ENCODE measurements at places on chromosomes 3 and 15.

- DNase-seq = no peak
Measured at GRCh38 chr3:29936766-29937165, 655.9 kb downstream of the RBMS3 start.

DNA sequence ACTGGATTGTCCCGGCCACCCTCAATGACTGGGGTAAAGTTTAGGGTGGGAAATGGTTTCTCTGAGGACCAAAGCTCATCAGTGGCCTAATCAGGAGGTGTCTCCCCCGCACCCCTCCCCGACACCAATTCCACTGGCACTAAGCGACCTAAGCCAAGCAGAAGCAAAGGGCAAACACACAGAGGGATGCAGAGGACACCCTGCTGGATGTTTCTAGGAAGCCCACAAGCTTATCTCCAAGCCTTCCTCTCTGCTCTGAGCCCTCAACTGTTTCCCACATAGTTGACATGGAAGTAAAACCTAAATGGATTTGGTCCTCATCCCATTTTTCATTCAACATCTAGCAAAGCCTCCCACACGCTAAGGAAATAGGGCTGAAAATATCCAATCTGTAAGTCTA is 68.5 kb downstream of the C3orf70 start:
- DNase-seq = no peak

DNA sequence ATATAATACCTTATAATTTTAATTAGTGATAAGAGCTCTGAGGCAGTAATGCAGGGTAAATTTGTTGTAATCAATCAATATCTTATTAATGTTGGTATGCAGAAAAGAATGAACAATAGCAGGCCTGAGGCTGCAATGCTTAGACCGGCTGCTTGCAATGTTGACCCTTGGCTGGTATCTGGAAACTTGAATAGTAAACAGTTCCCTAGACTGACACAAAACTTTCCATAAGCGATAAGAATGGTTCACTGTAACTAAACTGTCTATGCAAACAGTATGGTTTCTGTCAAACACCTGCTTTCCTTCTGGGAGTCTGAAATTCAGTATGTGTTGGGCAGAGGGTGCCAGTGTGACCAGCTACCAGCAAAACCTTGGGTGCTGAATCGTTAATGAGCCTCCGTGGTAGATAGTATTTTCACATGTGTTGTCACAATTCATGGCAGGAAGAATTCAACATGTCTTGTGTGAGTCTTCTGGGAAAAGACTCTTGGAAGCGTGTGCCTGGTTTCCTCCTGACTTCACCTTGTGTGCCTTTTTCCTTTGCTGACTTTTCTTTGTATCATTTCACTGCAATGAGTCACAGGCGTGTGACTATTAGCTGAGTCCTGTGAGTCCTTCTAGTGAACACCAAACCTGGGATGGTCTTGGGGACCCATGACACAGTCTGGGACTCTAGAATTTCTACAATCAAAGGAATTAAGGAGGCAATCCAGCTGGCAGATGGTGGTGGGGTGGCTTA is 30.7 kb upstream of the CLRN1 start:
- no peak for DNase-seq

DNA sequence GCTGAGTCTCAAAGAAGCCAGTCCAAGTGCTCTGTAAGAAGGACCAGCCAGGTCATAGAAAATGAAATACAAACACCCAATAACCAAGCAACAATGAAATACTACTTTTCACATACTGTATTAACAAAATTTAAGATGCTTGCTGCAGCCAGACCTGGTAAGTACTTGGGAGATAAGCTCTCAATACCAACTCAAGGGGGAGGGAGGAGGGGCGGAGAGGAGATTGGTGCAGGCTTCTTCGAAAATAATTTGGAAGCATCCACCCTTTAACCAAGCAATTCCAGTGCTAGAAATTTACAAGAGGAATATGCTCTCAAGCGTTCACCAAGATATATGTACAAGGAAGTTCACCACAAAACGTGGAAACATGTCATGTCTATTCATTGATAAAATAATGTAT is 7.6 kb upstream of the LRRC2 start:
- no peak for DNase-seq

DNA sequence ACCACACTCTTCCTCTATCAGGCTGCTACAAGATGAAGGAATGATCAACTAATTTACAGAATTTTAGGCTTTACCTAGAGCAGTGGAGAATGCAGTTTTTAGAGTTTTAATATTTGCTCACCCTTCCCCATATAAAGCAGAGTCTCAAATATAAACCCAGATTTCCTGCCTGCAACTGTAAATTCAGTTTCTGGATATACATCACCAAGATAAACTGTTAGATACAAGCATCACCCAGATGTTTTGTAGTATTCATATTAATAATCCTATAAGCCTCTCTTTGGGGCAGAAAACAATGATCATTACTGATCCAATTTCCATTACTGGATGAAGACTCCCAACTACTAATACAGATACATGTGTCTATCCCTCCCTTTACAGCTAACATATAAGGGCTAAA is 205.9 kb downstream of the TNIK start:
- no peak for DNase-seq

- no peak for DNase-seq
Measured at GRCh38 chr3:193829781-193830180, 236.8 kb downstream of the OPA1 start.

DNA sequence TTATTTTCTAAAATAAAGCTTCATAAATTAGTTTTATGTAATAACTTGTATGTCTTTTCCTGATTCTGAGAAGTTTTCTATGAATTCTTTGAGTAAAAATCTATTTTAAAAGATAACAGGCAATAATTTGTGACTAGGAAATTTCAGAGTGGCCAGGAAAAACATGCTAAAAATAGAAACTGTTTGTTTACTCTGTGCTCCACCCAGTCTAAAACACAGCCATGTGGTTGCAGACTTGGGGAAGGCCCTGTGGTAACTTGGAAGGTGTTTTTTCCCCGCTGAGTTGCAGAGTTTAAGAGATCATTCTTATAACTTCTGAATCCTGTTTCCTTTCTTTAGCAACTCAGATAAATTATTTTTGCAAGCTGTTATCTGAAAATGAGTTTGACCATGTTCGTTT is 21.9 kb downstream of the PLCL2 start:
- no peak for DNase-seq

DNA sequence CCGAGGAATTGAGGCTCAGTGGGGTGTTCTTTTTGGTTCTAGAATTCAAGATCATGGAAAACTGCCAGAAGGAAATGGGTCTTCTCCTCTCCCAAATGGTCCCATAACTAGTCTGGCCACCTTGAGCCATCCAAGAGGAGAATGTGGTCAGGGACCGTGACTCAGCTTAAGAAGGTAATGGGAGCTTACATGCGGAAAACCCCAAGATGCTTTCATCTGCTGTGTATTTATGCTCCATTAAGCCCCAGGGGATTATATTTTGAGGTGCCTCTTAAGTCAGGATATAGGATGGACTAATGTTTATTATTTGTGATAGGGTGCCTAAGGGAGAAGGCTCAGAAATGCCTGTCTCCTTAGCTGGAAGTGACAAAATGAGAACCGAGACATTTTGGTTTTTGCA is 39.2 kb upstream of the DLG1 start:
- DNase-seq = no peak
